ENCODE measurements at places on chromosomes 7 and 10. TPM values are rescaled to one million over a fixed set of nuclear protein-coding genes. Genes with fewer than 3 reads are reported as not detected.

GRCh38 chr10:74924251-74924963 lies 98.0 kb downstream of the KAT6B start:
- H3K4me3 ChIP-seq, result no peak overlapping the region
- H3K27ac ChIP-seq, result no peak overlapping the region
- H3K27me3 ChIP-seq, result no peaks in the 10 kb centered on the region
- H3K36me3 ChIP-seq, result peaks cover 3% of the 10 kb centered on the region

The GSTO2 gene
- total RNA-seq, result 3.0 TPM

GRCh38 chr7:136018104-136018503 lies 40.9 kb upstream of the MTPN start:
- peaks cover 17% of the 10 kb centered on the region for H3K27me3 ChIP-seq
- no peak for DNase-seq
- H3K27ac ChIP-seq, result no peak overlapping the region
- H3K36me3 ChIP-seq, result no peaks in the 10 kb centered on the region
- no peak overlapping the region for H3K4me3 ChIP-seq

- peaks cover 18% of the 10 kb centered on the region for H3K27me3 ChIP-seq
- no peaks in the 10 kb centered on the region for H3K36me3 ChIP-seq
- H3K4me1 ChIP-seq, result peaks cover 3% of the 10 kb centered on the region
- no peak for DNase-seq
- no peak overlapping the region for H3K27ac ChIP-seq
- H3K4me3 ChIP-seq, result no peak overlapping the region
Measured at GRCh38 chr7:45157286-45157652, 322 bp upstream of the RAMP3 start.

DNA sequence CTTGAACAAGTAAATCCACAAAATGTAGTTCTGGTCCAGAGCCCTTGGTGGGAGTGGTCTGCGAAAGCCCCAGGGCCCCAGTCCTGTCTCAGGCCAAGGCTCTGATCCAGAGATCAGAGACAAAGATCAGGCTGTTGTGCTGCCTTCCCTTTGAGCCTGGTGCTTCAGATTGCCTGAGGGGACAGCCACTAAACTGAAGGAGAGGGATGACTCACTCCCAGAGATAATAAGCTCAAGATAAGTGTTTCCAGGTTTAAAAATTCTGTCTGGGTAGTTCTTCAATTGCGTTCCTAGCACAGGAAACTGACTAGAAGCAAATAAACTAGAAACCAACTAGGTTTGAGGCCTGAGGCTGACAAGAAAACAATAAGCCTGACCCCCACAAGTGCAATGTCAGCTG lies 190.2 kb downstream of the RAMP3 start:
- H3K4me1 ChIP-seq, result no peaks in the 10 kb centered on the region
- H3K27me3 ChIP-seq, result peaks cover 12% of the 10 kb centered on the region
- H3K27ac ChIP-seq, result no peak overlapping the region
- no peak for DNase-seq
- H3K36me3 ChIP-seq, result no peaks in the 10 kb centered on the region
- H3K4me3 ChIP-seq, result no peak overlapping the region

- no peaks in the 10 kb centered on the region for H3K36me3 ChIP-seq
- H3K4me1 ChIP-seq, result peaks cover 12% of the 10 kb centered on the region
Measured at GRCh38 chr7:25940086-25940906, 211.7 kb upstream of the NFE2L3 start.

DNA sequence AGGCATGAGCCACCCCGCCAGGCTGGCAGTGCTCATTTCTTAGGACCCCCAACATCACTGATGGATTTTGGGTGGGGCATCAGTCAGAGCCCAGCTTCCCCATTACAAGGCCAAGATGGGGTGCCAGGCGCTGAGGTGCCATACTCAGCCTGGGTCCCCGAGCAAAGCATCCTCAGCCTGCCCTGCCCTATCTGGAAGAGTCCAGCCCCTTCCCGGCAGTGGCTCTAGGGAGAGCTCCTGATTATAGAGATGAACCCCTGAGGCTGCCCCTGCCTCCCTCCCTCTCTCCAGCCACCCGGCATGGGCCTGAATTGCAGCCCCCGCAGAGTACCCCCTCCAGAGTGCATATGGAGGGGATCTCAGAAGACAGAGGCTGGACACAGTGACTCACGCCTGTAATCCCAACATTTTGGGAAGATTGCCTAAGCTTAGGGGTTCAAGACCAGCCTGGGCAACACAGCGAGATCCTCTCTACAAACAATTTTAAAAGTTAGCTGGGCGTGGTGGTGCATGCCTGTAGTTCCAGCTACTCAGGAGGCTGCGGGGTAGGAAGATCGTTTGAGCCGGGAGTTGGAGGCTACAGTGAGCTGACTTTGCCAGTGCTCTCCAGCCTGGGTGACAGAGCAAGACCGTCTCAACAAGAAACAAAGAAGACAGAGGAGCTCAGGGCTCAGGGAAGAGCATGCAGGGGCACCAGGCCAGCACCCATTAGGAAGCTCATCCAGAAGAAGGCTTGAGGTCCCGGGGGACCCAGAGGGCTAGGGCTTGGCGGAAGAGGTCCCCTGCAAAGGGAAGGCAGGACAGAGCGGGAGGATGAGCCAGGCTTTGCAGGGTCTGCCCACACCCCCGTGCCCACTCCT lies 13.3 kb downstream of the LAT2 start:
- no peak overlapping the region for H3K4me3 ChIP-seq
- H3K27me3 ChIP-seq, result no peaks in the 10 kb centered on the region
- no peak for DNase-seq
- H3K36me3 ChIP-seq, result peaks cover 14% of the 10 kb centered on the region
- H3K4me1 ChIP-seq, result peaks cover 2% of the 10 kb centered on the region
- no peak overlapping the region for H3K27ac ChIP-seq

DNA sequence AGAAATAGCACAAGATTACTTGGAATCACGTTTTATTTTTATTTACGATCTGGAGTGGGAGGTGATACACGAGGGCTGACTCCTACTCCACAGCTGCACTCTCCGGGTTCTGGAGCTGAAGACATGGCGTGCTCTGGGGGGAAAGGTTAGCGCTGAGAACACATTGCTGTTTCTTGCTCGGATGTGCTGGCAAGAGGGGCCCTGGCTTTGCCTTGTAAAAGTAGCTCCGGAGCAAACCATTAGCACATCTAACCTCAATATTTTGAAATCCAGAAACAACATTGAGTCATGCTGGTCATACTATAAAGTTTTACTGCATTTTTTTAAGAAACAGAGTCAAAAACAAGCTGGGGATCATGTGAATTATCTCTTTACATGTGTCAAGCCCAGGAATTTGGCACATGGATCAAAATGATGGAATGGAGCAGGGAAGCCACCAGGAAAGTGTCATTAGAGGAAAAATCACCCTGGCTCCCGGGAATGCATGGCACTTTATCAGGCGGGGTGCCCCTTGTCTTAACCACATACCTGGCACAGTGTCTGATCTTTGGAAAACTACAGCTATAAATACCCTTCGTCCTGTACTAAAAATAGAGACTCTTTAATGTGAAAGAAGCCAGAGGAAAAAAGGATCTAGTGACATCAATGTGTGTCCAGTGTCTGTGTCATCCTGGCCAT lies 31.6 kb upstream of the LYZL1 start:
- H3K4me3 ChIP-seq, result no peak overlapping the region
- no peak overlapping the region for H3K27ac ChIP-seq
- H3K36me3 ChIP-seq, result no peaks in the 10 kb centered on the region
- H3K4me1 ChIP-seq, result no peaks in the 10 kb centered on the region
- DNase-seq, result no peak

DNA sequence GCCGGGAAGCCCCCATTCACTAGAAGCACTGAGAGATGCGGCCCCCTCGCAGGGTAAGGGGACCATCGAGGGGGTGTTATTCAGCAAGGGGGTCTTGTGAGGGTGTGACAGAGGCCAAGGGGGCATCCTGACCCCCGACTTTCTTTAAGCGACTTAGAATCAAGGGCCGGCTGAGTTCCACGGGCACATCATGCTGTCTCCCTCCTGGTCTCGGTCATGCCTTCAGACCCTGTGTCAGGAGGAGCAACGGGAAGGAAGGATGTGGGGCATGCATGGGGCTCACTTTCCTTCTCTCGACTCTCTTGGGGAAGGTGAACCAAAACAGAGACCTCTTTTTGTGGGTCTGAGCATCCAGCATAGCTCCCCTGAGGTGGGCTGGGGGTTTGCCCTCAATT lies 2.5 kb downstream of the ACSL5 start:
- H3K36me3 ChIP-seq, result peaks cover 21% of the 10 kb centered on the region
- DNase-seq, result peak; percentile 15
- H3K27ac ChIP-seq, result peak overlapping the region; percentile 99
- no peaks in the 10 kb centered on the region for H3K27me3 ChIP-seq

DNA sequence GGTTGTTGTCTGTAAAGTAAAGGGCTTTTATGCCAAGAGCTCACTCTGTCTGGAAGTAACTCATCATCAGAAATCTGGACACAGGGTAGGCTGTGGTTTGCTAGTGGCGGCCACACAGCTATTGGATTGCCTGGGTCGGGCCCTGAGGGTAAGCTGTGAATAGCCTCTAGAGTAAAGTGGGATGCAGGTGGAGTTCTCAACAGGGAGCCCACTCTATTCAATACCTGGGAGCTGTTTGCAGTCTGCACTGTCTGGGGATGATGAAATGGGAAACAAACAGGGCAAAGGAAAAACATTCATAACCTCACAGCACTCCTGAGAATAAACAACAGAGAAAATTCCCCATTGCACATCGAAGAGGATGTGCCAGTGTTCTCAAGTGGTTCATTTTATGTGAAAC lies 582.6 kb downstream of the CALN1 start:
- no peaks in the 10 kb centered on the region for H3K4me1 ChIP-seq
- no peaks in the 10 kb centered on the region for H3K27me3 ChIP-seq
- H3K27ac ChIP-seq, result no peak overlapping the region

GRCh38 chr10:126387931-126388911 lies at the start of gene ADAM12:
Gene ADAM12, minus strand, starts transcription at chr10:126388477. Its CDS starts 332 bp downstream, at chr10:126388145.
- DNase-seq, result no peak
- peaks cover 1% of the 10 kb centered on the region for H3K36me3 ChIP-seq
- H3K27me3 ChIP-seq, result peaks cover 48% of the 10 kb centered on the region
- H3K4me3 ChIP-seq, result no peak within 1 kb of the TSS

DNA sequence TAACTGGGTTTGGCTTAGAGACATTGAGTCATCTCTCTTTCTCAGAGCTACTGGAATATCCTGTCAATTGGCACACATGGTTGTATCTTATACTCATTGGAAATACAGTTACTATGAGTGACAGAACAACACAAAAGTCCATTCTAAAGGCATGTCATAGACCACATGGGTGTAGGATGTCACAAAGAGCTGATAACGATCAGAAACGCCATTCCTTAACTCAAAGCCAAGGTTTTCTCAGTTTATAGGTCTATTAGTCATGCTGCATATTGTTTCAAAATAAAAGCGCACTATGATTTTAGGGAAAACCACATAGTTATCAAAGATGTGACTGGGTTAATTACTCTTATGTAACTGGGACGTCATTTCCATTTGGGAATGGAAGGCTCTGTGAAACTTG lies 147.2 kb upstream of the FAM171A1 start:
- no peaks in the 10 kb centered on the region for H3K36me3 ChIP-seq
- H3K4me1 ChIP-seq, result no peaks in the 10 kb centered on the region
- H3K27ac ChIP-seq, result no peak overlapping the region
- H3K27me3 ChIP-seq, result peaks cover 10% of the 10 kb centered on the region
- H3K4me3 ChIP-seq, result no peak overlapping the region

The CDH23 gene
- 1.6 TPM for total RNA-seq

DNA sequence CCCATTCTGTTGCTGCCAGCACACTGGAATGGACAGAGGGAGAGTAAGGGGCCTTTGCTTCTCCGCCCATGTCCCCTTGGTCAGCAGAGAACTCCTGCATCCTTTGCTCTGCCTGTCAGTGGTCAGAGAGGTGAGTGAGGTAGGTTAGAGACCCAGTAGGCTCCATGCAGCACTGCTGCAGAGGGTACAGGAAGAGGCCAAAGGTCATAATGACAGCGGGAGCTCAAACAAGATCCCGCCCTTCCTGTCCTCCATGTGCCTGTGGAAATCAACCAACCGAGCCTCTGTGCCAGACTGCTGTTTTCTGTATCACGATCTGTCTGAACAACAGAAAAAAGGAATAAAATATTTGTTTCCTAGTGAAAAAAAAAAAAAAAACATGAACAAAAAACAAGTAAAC lies 81.4 kb downstream of the ZNF33B start:
- H3K4me3 ChIP-seq, result no peak overlapping the region
- no peaks in the 10 kb centered on the region for H3K27me3 ChIP-seq
- H3K27ac ChIP-seq, result no peak overlapping the region
- peaks cover 5% of the 10 kb centered on the region for H3K36me3 ChIP-seq
- no peak for DNase-seq

The WDR91 gene
- 10.6 TPM for total RNA-seq

DNA sequence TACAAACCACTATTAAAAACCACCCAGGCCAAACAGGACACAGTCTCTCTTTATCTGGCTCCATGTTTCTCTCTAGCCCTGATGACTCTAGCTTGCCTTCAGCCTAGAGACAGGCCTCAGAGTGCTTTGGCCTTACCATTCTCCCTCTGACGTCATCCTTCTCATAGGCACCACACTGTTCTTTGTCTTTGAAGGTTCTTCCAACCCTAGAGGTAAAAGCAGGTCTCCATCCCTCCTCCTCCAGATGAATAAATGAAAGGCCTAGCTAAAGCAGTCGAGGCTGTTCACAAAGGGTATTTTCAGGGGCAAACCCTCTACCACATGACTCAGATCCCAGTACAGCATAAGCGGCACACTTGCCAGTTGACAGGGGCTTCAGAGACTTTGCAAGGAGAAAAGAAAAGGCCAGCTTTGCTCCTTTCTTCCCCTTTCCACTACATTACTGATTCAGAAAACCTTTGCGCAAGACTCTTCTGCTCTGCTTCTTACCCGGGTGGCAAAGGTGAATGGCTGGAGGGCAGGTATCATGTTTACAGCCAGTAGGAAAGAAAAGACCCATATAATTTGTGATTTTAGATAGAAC lies 14.8 kb downstream of the NFE2L3 start:
- H3K4me3 ChIP-seq, result peak overlapping the region; percentile 23
- DNase-seq, result peak; percentile 75
- H3K27ac ChIP-seq, result peak overlapping the region; percentile 94
- H3K4me1 ChIP-seq, result peaks cover 45% of the 10 kb centered on the region
- H3K36me3 ChIP-seq, result peaks cover 28% of the 10 kb centered on the region
